ENCODE measurements at places on chromosomes 1 and 21.

DNA sequence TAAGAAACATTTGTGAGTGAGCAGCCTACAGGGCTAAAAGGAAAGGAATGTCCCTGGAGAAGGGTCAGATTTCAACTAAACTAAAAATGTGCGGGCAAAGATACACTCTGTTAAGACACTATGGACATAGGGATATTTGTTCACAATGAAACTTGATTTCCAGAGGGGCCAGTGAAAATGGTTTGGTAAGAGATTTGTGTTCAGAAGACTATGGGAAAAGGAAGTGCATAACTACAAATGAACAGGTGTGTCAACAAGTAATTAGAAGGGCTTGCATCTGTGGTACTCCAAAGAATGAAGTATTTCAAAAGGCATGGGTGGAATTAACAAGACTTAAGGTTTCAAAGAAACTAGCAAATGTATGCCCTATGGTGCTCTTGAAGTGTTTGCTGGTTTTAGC, 60.4 kb downstream of the NME7 start:
- DNase-seq: no peak

DNA sequence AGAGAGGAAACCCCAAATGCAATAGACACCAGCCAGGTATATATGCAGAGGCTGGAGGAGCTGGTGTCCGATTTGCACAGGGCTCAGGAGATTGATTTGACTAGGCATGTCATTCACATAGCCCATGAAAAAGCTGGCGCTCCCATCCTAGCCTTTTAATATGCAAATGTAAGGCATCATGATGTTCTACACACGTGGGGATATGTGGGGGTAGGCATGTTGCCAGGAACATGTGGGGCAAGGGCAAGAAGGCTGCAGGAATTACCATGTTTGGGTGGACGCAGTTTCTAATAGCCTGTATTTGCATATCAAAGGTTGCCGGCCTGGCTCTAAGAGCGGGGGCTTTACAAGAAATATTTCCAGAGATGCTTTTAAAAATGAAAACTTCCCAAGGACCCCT, 11.7 kb upstream of the SH3GLB1 start:
- DNase-seq: no peak

DNA sequence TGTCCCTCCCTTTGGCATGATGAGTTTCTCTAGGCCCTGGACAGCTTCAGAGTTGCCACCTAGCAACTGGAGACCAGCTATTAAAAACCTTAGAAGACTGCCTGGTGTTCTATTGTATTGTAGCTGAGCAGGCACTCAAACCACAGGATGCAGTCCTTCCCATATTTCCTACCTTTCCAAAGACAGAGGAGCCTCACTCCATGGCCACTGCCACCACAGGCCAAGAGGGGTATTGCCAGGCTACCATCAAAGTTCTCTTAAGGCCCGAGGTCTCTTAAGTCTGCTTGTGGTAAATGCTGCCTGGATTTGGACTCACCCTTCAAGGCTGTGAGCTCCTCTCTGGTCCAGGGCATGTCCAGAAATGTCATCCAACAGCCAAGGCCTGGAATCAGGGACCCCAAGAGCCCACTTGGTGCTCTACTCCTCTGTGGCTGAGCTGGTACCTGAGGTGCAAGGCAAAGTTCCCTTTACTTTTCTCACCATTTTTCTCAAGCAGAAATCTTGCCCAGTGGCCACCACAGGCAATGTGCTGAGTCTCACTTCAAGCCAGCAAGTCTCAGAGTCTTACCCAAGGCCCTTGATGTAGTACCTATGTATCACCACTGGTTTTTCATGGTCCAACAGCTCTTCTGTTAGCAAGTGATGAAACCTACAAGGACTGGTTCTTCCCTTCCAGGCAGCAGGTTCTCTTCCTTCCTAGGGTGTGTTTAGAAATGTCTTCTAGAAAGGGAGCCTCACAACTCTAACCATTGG, 269.4 kb downstream of the AMY1C start:
- DNase-seq: no peak

GRCh38 chr1:153746174-153746573, 18.3 kb downstream of the INTS3 start:
- DNase-seq: no peak

- no peak for DNase-seq
These were observed 38.0 kb downstream of the DNTTIP2 start for GRCh38 chr1:93840956-93841482.

DNA sequence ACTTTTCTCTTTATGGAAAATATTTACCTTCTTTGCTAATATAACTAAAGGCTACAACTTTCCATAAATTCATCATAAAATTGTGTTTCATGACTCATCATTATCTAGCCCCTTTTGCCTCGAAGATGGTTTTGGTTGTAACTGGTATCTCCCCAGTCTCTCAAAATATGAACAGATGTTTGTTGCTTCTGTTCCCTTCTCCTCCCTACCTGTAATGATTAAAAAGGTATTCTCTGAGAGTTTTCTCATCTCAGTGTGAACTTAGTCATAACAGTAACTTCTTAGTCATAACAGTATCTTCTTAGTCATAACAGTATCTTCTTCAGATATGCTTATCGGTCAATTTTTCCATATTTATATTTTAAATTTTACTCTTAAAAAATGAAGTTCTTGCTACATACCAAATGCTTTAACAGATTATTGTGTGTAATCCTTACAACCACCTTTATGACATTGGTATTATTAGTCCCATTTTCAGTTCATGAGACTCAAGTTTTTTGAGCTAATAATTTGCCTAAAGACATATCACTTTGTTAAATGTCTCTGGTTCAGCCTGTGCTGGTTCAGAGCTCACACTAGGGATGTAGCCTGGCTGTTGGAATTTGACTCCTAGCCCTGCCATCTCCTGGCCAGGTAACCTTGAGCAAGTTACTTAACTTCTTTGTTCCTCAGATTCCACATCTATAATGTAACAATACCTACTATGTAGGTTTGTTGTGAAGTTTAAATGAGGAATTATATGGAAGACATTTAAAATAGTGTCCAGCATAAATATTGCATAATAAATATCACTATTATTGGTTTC, 32.6 kb downstream of the ATP1B1 start:
- no peak for DNase-seq
